ENCODE measurements at places on chromosomes 4 and X.

DNA sequence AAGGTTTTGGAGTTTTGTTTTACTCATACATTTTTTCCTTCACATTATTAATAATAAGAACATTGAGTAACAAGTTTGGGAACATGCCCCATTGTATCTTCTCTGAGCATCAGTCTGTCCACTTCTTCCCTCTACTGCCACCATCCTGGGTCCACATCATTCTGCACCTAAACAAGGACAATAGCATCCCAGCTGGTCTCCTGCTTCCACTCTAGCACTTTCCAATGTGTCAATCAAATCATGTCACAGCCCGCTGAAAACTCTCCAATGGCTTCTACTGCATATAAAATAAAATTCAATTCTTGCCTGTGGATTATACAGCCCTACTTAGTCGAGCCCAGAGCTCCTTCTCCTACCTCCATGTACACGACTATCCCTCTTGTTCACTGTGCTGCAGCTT is 66.8 kb upstream of the RBPJ start:
- no peak for DNase-seq

DNA sequence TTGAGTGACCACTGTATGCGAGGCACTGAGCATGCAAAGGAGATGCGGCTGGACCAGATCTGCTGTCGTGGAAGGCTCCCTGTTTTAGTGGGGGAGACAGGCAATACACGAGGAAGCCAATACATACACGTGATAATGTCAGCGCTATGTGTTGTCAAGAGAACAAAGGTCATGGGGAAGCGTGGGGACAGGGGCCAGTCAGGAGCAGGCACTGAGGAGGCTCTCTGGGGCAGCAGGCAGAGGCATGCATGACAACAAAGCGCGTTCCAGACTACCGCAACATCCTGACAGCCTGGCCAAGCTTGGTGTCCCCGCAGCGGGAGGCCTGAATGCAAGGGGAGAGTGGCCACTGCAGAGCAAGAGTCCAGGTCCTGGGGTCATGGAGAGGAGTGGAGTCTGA is 61.9 kb downstream of the DCTD start:
- DNase-seq = no peak

DNA sequence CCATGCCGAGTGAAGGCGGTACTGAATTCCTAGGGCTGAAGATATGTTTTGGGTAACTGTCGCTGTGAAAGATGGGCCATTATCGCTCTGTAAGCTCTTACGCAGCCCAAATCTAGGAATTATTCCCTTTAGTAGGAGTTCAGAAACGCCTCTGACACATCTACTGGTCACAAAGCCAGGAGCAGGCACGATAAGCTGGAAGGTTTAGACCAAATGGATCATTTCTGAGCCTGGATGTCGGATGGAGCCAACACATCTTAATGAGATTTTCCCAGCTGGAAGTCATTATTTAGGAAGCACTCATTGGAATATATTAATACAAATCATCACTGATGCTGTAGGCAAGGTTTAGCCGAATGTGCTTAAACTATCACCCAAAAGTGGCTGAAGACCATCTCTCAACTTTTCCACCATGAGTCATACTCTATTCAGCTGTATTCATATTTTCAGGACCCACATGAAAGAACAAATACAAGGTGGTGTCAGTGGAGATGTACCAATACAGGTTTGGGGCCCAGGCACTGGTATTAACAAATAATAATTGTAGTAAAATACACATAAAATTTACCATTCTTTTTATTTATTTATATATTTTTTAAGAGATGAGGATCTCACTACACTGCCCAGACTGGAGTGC is 34.2 kb upstream of the ATRX start:
- no peak for DNase-seq

GRCh38 chrX:148905400-148905799 is 405.0 kb downstream of the AFF2 start:
- DNase-seq = no peak

DNA sequence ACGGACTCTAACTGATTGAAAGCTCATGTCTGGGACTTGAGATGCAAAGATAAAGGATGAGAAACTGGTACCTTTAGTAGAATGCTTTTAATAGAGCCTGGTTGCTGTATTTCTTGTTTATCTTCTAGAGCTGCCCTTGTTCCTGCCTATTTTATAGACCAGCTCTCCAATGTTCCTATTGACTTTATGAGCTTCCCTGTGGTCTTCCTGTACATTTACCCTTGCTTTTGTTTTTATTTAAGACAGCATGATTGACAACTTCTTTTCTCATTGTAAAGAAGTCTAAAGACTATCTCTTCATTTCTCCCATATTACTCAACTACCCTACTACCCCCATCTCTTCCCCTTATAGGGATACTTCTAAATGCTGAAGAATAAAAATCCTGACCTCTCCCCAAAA is 174.7 kb downstream of the UGT8 start:
- no peak for DNase-seq

GRCh38 chrX:49166914-49167739 is 4.6 kb downstream of the MAGIX start:
- no peak for DNase-seq

DNA sequence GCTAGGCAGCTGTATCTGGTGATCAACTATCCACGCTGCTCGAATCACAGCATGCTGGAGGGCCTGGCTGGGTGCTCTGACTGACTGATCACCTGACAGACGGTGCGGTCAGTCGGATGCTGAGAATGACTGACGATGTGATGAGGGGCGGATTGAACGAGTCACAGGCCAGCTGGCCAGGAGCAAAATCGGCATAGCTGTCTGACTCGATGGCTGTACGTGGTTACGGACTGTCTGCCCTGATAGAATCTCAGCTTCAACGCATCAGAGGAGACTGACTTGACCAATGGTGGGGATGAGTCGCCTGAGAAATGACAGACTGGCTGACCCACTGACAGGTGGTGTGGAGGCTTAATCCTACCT is 1.0 kb upstream of the SUV39H1 start:
- no peak for DNase-seq

DNA sequence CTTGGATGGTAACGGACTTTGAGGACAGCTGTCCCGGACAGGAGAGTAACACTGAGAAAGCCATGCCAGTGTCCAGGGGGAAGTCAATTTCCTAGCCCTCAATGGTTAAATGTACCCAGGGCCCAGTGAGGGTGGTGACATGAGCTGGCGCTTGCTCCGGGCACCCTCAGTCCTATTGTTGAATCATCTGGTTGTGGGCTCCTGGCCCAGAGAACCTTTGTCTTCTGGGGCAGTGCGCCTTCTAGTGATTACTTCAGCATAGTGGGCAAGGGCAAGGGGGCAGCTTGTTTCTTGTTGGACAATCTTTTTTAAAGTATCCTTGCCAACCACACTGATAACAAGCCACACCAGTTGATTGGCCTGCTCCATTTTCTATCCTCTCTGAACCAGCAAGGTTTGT is 30.9 kb upstream of the TRPC5 start:
- no peak for DNase-seq

- DNase-seq = no peak
Measured at GRCh38 chrX:130669233-130669632, 233.8 kb downstream of the ENOX2 start.
